ENCODE measurements at places on chromosomes 7 and 10.

- no peaks in the 10 kb centered on the region for H3K36me3 ChIP-seq
- no peak overlapping the region for H3K4me3 ChIP-seq
- no peak for ATAC-seq
- no peak overlapping the region for H3K27ac ChIP-seq
Observed at GRCh38 chr7:42469341-42469740, 232.3 kb upstream of the GLI3 start.

DNA sequence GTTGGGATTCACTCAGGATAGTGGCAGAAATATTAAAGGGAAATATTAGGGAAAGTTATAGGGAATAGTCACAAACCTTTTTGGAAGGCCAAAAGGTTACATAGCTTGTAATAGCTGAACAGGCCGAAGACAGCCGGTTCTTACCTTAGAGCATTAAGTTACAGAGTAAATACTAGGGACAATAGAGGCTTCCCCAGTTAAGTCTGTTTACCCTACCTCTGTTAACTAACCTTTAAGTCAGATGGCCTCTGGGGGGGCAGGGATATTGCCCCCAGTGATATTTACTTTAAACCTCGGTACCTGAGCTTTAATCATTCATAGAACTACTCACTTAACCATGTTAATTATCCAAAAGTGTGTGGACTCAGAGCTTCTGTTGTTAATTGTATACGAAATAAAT is 7.4 kb downstream of the POLR1F start:
- H3K36me3 ChIP-seq = peaks cover 46% of the 10 kb centered on the region
- no peak for ATAC-seq
- H3K4me1 ChIP-seq = no peaks in the 10 kb centered on the region
- H3K27ac ChIP-seq = no peak overlapping the region

GRCh38 chr10:113320987-113321386 is 231.9 kb upstream of the HABP2 start:
- no peak overlapping the region for H3K4me3 ChIP-seq
- H3K4me1 ChIP-seq = no peaks in the 10 kb centered on the region
- H3K36me3 ChIP-seq = no peaks in the 10 kb centered on the region
- H3K27me3 ChIP-seq = peaks cover 14% of the 10 kb centered on the region

GRCh38 chr10:130454543-130455000 is 318.4 kb downstream of the GLRX3 start:
- no peaks in the 10 kb centered on the region for H3K4me1 ChIP-seq
- H3K27ac ChIP-seq = no peak overlapping the region
- no peaks in the 10 kb centered on the region for H3K36me3 ChIP-seq
- no peak overlapping the region for H3K4me3 ChIP-seq
- peaks cover 24% of the 10 kb centered on the region for H3K27me3 ChIP-seq

- no peaks in the 10 kb centered on the region for H3K36me3 ChIP-seq
- H3K4me3 ChIP-seq = no peak overlapping the region
- H3K4me1 ChIP-seq = no peaks in the 10 kb centered on the region
- H3K27me3 ChIP-seq = no peaks in the 10 kb centered on the region
Observed at GRCh38 chr10:33137356-33138005, 179.5 kb upstream of the ITGB1 start.

Data from gastroesophageal sphincter (tissue), 4 donors.